ENCODE measurements at places on chromosomes 4 and X. TPM values are rescaled to one million over a fixed set of nuclear protein-coding genes. Genes with fewer than 3 reads are reported as not detected.

- no peak for DNase-seq
Measured at GRCh38 chr4:119625761-119626160, 2.8 kb downstream of the PDE5A start.

GRCh38 chr4:659851-660250 lies 14.2 kb downstream of the ATP5ME start:
- no peak for DNase-seq

GRCh38 chrX:110320381-110320987 lies 2.6 kb upstream of the AMMECR1 start:
- DNase-seq = no peak

- no peak for DNase-seq
Measured at GRCh38 chrX:19179389-19179788, 57.1 kb upstream of the ADGRG2 start.

DNA sequence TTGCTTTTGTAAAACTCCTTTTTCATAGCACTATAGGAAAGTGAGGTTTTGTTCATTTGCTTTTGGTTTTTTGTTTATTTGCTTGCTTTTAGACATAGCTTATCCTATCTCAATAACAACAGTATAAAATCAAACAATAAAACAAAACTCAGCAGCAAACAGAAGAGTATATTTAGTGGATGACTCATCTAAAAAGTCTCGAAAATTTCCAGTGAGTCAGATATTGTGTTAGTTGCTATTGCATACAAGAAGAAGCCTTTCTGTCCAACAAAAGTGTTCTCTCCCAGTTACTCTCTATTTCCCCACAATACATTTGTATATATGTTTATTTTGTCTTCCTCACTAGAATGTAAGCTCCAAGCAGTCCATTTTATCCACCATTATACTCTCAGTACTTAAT lies 36.0 kb upstream of the NPNT start:
- DNase-seq = no peak

DNA sequence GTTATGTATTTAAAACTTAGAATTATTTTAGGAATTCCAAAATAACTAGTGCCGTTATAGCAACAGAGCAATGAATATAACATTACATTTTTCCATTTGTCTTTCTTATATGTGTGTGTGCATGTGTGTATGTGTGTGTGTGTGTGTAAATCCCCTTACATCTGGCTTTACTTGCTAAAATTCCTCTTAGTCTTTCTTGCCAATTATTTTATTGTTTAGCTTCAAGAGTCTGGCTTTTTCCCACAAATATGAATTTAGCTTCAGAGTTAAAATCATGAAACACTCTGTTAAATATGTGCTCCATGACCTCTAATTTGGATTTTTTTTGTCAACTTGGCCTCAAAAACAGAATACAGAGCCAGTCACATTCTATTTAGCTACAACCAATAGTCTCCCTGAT lies 18.9 kb downstream of the FGF13 start:
- DNase-seq = no peak

GRCh38 chrX:38898261-38898660 lies 97.0 kb downstream of the MID1IP1 start:
- no peak for DNase-seq

- DNase-seq = no peak
Measured at GRCh38 chrX:10156199-10157031, at the start of gene CLCN4. Gene CLCN4, plus strand, starts transcription at chrX:10156975. Its CDS starts 28,058 bp downstream, at chrX:10185033.

PRKX gene
- 18.4 TPM for total RNA-seq

ZFP92 gene
- total RNA-seq = 1.6 TPM

LINC00632 gene
- 60.2 TPM for total RNA-seq

Measured in spinal cord (tissue), 10 donors.